ENCODE measurements at places on chromosomes 4 and X.
A peak's percentile ranks its signal among the peaks of the same experiment; 100 is the strongest.

GRCh38 chrX:152070144-152070543 lies 68.2 kb downstream of the MAGEA10 start:
- DNase-seq, result no peak

DNA sequence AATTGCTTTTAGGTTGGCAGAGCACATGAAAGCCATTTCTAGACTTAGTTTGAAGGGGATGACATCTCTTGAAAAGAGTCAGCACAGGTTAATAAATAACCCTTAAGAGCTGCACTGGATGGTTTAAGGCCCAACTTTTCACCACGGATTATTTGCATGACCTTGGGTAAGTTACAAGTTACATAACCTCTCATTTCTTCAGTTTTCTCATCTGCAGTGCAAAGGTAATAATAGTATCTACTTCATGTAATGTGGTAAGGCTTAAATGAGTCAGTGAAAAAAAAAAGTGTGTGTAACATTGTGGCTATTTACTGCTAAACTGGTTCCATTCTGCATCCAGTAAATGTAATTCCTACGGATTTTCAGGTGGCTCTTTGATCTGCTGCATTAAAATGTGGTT lies 715.8 kb downstream of the CCSER1 start:
- DNase-seq, result no peak

DNA sequence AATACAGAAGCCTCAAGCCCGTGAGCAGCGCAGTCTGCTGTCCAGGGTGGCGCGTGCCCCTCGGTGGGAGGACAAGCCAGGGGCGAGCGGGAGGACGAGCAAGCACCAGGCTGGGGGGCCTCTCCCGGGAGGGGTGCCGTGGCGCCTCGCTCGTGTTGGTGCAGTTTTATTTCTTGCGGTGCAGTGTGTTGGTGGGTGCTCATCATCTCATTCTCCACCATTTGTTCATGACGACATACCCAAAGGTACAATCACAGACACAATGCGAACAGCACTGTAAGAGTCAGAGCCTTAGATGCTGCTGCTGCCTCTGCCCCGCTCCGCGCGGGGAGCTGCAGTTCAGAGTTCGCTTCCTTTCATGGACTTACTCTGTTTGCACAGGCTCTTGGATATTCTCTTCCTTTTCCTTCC lies 30.3 kb downstream of the RGS12 start:
- no peak for DNase-seq

DNA sequence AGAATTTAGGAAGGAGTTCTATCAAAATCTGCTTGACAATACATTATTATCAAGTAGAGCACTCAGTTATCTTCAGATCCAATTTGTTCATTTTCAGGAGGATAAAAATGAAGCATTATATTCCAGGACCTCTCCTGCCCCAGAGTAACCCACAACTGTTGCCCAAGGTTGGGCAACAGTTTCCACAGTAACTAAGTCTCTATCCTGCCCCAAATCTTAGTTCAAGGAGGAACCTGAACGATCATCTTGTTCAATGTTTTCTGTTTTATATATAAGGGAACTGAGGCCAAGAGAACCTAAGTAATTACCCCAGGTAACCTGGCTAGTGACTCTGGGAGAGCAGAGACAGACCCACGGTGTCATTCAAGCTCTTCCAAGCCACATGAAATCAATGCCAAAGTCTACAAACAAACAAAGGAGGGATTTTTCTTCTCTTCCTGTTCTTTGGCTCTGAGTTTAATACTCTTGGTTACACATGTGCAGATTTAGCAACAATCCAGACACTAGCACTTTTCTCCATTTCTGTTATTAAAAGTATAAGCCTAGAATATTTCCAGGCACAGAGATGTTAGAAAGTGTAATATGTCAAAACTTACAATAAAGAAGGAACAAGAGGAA lies 105.6 kb downstream of the C4orf51 start:
- DNase-seq, result no peak

- no peak for DNase-seq
These were observed 205.3 kb downstream of the ARAP2 start for GRCh38 chr4:36039026-36039425.

GRCh38 chr4:122827879-122828601 lies 1.4 kb downstream of the FGF2 start:
- peak; percentile 17 for DNase-seq

DNA sequence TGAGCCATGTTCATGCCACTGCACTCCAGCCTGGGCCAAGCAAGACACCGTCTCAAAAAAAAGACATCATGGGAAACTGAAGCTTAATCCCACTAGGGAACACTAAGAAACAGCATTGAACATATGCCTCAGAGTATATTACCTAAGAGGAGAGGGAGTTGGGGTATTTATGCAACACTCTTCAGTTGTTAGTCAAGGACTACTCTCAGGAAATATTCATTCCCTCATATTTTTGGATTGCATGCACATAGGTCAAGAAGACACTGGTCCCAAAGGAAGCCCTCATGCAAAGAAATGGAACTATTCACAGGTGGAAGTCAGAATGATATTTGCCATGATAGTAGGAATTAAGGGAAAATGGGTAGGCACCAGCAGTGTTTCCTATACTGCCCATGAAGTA lies 22.8 kb upstream of the PAPSS1 start:
- no peak for DNase-seq

DNA sequence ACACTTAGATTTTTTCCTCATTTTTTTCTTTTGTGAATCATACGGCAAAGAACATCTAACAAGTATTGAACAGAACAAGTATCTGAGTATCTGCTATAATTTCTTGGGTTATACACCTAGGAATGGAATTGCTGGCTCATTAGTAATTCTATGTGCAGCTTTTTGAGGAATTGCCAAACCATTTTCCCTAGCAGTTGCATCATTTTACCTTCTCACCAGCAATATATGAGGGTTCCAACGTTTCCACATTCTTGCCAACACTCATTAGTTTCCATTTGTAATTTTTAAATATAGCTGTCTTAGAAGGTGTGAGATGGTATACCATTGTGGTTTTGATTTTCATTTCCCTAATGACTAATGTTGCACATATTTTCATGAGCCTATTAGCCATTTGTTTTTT lies 41.1 kb upstream of the DCAF8L1 start:
- no peak for DNase-seq

DNA sequence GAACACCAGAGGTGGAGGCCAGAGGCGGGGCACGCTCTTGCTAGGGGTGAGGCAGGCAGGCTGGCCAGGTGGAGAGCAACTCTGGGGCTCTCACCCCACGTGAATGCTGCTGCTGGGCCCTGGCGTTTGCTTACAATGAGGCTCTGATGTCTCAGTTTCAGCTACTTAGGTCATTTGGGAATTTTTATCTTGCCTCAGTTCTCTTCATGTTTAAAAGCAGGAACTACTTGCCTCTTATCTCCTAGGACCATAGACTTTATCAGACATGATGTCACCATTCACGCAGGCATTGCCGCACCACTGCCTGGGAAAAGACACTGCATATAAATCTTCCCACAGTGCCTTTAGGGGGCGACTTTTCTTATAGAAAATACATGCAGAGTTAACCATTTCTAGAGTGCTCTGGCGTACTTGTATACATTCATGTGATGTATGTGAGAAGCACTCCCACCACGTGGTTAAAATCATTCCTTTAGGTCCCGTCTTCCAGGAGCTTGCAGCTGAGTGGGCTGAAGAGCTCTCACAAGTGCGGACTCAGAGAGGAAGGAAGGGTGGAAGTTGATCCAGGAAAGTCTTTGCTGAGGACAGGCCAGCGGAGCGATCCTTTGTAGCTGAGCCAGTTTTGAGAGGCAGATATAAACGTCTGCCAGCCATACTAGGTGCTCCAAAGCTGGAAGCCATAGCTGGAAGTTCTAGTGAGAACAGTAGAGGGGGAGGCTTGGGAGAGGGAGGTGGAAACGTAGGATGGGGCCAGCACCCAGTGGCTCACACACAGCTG lies 84.3 kb upstream of the CLDN34 start:
- no peak for DNase-seq

GRCh38 chr4:150381609-150382008 lies 200.3 kb upstream of the MAB21L2 start:
- no peak for DNase-seq

DNA sequence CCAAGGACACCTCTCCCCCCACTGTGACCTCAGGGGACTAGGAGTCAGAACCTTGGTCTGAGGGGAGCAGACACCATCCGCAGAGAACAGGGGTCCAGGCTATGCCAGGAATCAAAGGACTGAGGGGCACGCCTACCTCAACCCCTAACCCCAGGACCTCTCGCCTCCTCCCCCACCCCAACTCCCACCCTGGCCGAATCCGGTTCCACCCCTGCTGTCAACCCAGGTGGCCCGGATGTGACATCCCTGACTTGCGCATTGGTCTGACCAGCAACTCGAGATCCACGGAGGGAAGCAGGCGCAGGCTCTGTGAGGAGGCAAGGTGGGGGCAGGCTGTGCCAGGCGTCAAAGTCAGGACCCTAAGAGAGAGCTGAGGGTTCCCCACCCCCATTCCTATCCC lies 468 bp upstream of the MAGEA4 start:
- DNase-seq, result no peak

DNA sequence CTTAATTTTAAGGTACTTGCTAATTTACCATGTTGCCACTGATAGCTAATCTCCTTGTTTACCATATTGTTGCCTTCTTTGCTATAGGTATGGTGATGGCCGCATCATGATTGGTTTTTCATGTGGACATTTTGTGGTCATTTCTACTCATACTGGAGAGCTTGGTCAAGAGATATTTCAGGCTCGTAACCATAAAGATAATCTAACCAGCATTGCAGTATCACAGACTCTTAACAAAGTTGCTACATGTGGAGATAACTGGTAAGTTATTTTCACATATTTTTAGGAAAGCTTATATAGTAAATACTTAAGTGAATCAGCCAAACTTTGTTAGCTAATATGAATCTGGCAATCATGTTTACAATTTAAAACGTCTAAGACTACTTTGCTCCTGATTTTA lies 23.1 kb downstream of the WDR19 start:
- DNase-seq, result no peak

- DNase-seq, result no peak
These were observed 28.5 kb downstream of the PHEX start for GRCh38 chrX:22060415-22061280.

GRCh38 chr4:122692641-122693520 lies 39.6 kb upstream of the BBS12 start:
- no peak for DNase-seq

DNA sequence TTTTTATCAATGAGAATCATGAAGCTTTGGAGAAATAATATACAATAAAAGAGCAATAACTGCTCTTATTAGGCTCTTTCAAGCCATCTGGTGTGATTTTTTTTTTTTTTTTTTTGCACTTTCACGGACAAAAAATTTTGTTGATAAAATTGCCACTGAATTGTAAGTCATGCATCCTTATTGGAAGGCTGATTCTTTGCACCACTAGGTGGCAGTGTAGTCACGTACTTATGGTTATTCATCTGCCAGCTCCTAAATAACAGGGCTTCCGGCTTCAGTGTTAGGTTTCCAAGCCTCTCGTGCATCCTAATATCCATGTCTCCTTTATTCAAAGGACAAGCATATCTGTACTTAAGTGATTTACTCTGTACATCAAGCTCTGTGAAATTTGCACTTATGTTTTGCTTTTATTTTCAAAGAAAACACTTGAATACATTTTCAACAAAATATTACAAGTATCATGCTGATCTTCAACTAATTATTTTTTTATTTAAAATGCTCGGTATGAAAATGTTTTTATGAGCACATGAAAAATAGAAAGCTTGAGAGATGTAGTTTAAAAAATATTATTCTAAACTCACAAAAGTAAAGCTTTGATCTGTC lies 1578.3 kb upstream of the TENM3 start:
- peak; percentile 70 for DNase-seq

Data from NCI-H446 (cell line).